ENCODE measurements at places on chromosomes 7 and 10.

- DNase-seq = no peak
These were observed 25.4 kb downstream of the BTBD16 start for GRCh38 chr10:122296363-122297120.

GRCh38 chr7:151243408-151244195, 4.9 kb downstream of the SMARCD3 start:
- DNase-seq = peak; percentile 79

DNA sequence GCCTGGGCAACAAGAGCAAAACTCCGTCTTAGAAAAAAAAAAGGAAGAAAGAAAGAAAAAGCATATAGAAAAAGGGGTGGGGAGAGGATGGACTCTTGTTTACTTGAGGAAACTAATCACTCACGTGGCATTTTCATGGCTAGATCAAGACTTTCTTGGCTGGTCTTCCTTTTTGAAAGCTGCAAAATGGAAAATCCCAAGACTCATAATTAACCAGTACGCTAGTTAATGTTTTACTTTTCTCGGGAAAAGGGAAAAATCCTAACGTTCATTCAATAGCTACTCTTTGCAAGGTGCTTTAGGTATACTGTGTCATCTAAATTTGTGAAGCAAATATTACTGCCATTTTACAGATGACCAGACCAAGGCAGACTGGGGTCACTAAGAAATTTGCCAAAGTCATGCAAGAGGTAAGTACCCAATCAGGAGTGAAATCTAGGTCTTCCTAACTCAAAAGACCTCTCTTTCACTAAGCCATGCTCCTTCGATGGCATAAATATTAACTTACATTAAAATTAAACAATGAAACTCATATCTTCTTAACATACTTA, 24.4 kb downstream of the NAPEPLD start:
- DNase-seq = no peak

DNA sequence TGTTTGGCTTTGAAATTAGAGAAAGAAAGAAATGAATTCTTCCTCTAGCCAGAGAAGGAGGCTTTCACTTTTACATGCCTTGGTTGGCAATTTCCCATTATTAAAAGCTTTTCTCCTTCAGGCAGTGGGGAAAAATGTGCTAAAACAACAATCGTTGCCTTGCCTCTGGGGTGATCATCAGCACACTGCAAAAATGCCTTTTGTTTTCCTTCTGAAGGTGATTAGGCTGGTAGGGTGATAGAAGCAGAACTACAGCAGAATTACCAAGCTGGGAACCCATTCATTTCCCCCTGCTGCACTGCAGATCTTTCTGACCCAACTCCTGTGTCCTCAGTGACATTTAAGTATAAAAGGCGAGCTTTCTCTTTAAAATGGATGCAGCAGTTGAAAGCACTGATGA, 22.2 kb downstream of the ANK3 start:
- DNase-seq = no peak

- no peak for DNase-seq
These were observed 7.3 kb downstream of the SEPHS1 start for GRCh38 chr10:13340626-13341376.

- DNase-seq = peak; percentile 13
These were observed 150.4 kb downstream of the TAX1BP1 start for GRCh38 chr7:27890205-27890849.

DNA sequence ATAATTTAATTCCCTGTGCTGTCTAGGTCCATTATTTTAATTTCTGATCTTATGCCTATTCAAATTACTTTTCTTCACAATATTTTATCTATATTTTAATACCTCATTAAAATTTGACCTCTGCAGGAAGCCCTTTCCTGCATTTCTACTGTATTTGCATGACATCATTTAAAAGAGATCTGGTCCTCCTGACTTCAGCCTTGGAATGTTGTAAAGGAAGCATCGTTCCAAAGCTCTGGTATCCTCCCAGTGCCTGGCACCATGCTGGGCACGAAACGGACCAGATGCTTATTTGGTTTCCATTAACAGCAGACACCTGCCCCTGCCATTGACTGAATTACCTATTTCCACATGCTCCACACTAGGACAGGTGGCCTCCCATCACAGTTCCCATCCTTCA, 247.5 kb downstream of the KLF6 start:
- no peak for DNase-seq

GRCh38 chr10:132306864-132307751, 642 bp downstream of the STK32C start:
- DNase-seq = peak; percentile 9

DNA sequence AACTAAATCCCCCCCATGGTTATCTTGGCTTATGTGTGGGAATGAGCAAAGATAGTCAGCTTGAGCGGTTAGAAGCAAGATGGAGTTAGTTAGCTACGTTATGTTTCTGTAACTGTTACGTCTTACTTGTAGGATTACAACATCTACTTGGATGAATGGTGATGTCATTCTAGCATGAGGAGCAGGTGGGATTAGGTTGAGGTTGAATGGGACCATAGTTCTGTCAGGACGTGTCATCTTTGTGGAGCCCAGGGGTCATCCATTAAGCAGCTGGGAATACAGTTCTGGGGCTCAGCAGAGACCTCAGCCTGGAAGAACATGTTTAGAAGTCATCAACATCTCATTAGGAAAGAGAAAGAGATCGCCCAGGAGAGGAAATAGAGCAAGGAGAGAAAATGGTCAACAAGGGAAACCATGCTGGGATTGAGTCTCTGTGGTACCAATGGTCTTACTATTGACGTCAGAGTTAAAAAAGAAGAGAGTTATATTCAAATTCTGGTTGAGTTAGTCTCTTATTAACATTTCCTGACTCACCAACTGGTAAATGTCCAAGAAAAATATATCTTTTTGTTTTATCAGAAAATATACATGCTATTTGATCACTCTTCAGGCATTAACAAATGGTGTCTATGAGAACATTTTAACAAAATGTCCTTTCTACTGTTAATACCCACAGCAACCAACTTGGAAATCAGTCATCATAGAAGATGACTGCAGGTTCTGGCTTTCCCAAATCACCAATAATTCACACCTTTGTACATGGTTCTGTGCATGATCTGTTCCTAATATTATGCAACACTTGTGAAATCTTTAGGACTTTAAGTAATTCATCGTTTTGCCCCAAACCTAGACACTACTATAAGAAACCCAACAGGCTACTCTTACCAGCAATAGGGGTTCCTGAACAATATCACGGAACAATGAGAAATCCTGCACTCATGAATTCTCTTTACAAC, 96.9 kb downstream of the KIAA1217 start:
- no peak for DNase-seq

- DNase-seq = no peak
These were observed 179.7 kb downstream of the FAM107B start for GRCh38 chr10:14594878-14595525.

GRCh38 chr7:111919631-111920179, 286.5 kb downstream of the DOCK4 start:
- DNase-seq = no peak

GRCh38 chr7:148527717-148528168, 62.8 kb upstream of the C7orf33 start:
- peak; percentile 93 for DNase-seq

- no peak for DNase-seq
These were observed 42.9 kb upstream of the SAMD8 start for GRCh38 chr10:75068523-75068922.

- DNase-seq = no peak
These were observed 15.6 kb upstream of the KCNMA1 start for GRCh38 chr10:77653210-77653609.

DNA sequence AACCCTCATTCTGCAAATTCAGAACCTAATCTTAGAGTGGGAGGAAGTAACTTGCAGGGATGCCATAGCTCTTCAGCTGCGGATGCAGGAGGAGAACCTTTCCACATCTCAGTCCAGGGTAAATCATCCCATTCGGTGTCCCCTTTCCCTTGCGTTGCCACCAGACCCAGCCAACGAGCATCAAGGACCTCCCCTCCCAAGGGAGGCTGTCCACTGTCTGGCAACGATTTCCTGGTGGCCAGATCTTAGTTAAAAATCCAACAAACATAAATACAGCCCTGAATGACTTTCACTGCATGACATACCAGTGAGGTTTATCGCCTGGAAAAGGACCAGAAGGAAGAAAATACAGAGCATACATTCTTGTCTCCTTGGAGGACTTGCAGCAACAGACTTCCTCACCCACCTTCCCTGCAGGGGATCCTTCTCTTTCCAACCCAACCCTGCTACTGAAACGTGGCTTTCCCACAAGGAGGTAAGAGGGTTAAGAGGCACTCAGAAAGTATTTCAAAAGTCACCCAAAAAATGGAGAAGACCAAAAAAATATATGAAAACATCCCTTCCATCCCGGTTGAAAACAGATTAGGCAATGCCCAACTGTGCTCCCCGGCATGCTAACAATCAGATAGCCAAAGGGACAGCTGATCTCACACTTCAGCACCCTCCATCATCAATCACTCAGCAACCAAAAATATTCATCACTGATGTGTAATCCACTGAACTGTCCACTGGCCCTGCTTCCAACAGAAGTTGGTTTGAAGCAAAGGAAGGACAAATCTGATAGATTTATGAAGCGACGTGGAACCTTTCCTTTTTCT, 206.6 kb downstream of the TNS3 start:
- no peak for DNase-seq

DNA sequence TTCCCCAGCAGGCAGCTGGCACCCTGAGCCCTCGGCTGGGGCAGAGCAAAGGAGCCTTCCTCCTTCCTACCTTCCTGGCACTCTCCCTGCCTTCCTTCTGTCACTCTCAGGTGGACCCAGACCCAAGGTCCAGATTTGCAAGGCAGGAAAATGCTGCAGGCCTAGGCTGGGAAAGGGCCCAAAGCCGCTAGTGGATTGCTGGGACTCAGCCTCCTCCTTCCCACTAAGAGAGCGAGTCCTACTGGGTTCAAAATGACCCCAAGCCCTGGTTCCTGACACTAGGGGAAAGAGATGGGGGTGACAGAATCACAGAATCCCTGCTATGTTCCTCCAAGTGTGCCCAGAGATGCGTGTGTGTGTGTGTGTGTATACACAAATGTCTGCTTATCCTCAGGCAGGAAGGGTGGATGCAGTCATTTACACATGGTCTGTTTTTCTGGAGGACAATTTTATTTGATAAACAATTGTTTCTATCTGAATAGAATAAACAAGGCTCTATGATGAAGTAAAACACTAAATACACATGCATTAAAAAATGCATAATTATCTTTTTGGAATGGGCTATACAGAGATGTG, 1.3 kb upstream of the PLAU start:
- DNase-seq = no peak

Data from RPMI8226 (cell line).